ENCODE measurements at places on chromosomes 3 and 15.

- peak; percentile 36 for DNase-seq
Measured at GRCh38 chr3:48661501-48662144, 1.1 kb downstream of the CELSR3 start.

GRCh38 chr15:44720460-44721176, 9.3 kb downstream of the B2M start:
- no peak for DNase-seq

DNA sequence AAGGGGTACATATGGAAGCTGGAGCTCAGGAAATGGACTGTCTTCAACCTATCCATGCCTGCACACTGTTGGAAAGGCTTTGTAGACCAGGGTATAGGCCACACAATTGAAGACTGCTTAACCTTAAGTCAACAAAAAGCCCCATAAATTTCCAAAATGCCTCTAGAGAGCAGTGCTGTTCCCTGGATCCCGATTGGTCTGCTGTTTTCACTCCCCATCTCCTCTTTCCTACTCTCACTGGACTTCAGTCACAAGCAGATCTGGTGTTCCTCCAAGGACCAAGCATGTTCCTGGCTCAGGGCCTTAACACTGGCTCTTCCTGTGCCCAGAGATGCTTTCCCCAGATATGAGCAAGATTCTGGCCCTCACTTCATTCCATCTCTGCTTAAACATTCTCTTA, 22.8 kb upstream of the LRRC34 start:
- DNase-seq = no peak

DNA sequence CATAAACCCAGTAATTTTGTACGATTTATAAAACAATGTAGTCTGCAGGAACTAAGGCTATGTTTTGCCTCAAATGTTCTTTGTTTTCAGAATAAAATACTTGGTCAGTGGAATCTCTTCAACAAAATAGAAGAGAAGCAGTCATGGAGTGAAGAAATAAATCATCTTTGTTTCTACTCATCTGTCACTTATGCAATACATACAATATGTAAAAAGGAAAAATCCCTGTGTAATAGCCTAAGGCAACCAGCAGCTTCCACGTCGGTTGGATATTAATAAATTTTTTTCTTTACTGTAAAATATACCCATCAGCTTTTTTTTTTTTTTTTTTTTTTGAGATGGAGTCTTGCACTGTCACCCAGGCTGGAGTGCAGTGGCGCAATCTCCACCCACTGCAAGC, 5.2 kb upstream of the WDR5B start:
- no peak for DNase-seq

DNA sequence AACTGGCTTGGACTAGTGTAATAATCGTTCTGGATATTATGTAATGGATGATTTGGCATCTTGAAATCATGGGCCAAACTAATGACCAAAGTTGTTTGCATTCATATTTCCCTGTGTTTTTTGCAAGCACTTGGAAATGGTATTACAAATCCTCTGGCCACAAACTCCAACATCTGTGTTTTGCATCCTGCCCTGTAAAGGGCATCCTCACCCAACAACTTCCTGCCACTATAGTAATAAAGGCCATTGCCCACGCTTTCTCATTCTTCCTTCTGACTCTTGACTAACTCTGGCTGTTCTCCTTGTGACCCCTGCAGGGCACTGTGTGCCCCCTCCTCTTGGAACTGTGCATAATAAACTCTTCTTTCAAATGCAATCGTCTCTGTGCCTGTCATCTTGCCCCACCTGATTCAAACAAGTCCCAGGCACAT, 25.4 kb upstream of the PSMD6 start:
- no peak for DNase-seq

DNA sequence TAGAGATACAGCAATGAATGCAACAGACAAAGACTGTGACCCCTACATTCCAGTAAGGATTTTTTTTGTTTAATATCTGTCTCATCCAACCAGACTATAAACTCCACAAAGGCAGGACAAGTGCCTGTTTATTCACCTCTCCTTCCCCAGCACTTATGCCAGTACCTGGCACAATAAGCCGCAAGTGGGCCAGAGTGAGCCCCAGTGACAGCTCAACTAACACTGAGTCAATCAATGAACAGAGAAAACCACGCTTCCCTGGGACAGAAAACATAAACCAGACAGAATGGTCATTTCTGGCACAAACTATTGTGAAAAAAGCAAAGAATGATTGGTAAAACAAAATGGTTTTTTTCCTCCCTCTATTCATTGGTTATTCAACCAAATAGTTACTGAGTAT, 52.2 kb downstream of the RYK start:
- DNase-seq = no peak

GRCh38 chr15:78047761-78048627, 29.5 kb downstream of the TBC1D2B start:
- no peak for DNase-seq

DNA sequence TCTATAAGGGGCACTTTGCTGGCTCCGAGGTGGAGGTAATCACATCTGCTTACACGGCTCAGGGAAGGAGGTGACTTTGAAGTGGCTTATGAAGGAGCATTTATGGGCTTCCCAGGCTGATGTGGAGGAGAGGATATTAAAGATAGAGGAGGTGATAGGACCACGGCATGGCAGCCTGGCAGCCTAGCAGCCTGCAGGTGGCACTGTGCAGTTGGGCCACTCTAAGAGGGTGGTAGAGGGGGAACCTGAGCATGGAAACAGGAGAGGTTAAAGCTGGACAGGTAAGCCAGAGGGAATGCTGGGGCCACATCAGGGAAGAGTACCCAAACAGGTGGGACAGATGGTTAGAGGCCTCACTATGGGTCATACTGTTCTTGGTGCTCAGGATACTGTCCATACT, 375.0 kb downstream of the WDR72 start:
- DNase-seq = no peak

DNA sequence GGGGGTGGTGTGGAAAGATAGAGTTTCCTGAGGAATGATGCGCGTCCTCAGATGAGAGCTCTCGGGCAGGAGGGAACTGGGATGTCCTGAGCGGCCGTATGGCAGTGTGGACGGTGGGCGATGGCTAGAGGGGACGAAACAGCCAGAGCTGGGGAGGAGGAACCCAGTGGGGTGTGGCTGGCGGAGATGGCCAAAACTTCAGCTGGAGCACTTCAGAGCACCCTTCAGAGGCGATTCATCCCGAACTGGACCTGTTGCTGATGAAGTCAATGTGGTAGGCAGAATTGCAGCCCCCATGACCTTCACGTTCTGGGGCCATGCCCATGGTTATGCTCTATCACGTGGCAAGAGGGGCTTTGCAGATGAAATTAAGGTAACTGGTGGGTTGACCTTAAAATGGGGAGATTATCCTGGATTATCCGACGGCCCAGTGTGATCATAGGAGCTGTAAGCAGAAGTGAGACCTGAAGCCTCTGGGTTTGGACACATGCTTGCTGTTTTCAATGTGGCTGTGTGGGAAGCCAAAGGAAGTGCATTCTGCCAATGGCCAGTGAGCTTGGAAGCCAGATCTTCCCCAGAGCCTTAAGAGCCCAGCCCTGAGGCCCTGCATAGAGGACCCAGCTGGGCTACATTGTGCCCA, 52.3 kb downstream of the ATP1B3 start:
- no peak for DNase-seq

GRCh38 chr3:171845481-171846284, 2.5 kb downstream of the TMEM212 start:
- no peak for DNase-seq

DNA sequence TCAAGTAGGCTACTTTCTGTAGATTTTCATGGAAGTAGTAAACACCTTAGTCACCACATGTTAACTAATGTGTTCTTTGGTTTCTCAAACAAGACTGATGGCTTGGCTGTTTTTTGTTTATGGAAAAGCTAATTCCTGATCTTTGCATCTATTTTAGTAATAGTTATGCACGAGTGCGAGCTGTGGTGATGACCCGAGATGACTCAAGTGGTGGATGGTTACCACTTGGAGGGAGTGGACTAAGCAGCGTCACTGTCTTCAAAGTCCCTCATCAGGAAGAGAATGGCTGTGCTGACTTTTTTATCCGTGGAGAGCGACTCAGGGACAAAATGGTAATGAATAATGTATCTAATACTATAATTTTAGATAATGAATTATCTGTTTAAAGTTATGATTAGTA, 46.6 kb downstream of the SPRED1 start:
- DNase-seq = no peak

- no peak for DNase-seq
Measured at GRCh38 chr3:151445273-151446001, 15.4 kb downstream of the IGSF10 start.

DNA sequence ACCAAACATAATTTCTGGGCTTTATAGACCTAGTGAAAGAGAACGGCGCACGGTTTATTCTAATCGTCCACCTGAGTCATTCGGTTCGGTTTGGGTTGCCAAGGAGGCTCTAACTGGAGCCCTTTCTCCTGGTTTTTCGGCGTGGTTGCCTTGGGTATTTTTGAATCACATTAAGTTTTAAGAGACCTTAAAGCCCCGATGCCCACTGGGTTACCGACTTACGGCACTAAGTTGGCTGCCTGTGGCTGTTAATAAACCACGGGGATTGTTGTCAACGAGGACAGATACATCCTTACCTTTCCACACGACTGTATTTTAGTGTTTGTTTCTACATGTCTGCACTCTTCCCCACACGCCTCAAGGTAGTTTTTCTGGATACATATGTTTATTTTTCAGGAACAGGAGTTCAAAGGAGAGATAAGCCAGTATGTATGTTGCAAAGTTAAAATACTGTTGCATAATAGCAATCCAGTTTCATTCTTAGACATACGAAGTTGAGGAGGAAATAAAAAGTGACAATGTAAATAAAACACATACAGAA, 1.2 kb upstream of the ANP32A start:
- no peak for DNase-seq

GRCh38 chr3:43126536-43126935, 20.7 kb upstream of the POMGNT2 start:
- no peak for DNase-seq

DNA sequence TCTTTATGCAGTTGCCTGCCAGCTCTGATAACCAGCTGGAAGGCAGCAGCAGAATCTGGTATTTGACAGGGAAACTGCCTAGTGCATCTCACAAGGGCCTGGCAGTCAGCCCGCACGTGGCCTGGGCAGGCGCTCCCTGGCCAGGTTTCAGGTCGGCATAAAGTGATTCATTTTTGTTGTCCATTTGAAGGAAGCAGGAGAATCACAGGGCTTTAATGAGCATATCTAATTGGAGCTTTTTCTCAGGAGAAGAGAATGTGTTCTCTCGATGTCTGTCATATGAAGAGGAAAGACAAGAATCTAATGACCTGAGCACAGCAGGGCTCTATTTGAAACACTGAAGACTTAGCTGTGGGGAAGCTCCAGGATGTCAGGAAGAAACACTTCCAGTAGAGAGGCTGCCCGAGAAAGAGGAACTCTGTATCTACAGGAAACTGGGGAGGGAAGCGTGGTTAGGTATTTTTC, 98.8 kb upstream of the MB21D2 start:
- no peak for DNase-seq

- no peak for DNase-seq
Measured at GRCh38 chr15:84666373-84666772, 8.4 kb upstream of the NMB start.

DNA sequence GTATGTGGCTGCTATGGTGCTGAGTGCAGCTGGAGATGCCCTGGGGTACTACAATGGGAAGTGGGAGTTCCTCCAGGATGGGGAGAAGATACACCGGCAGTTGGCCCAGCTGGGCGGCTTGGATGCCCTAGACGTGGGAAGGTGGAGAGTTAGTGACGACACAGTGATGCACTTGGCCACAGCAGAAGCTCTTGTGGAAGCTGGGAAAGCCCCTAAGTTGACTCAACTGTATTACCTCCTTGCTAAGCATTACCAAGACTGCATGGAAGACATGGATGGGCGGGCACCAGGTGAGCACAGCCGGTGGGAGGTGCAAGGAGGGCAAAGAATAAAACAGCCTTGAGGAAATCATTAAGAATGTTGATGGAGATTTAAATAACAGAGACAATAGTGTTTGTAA, 2.9 kb downstream of the ADPRH start:
- no peak for DNase-seq

- DNase-seq = no peak
Measured at GRCh38 chr15:47398594-47398993, 318.7 kb upstream of the SEMA6D start.
